ENCODE measurements at places on chromosomes 5 and 9.

GRCh38 chr5:107389775-107390148 lies 281.0 kb downstream of the EFNA5 start:
- DNase-seq, result no peak

DNA sequence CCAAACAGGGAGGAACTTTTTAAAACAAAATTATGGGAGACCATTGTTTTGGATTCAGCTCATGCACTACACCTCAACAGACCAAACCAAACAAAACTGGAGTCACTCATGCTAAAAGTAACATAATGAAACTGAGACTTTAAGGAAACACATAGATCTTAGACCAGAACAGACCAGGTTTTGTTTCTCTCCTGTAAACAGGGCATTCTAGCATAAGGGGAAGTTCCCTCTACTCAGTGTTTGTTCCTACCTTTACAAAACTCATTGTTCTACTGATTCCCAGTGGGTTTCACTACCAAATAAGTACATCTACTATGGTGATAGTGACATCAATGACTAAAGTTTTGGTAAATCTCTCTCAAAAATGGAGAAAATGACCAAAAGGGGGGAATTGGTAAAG lies 1103.6 kb upstream of the EDIL3 start:
- no peak for DNase-seq

DNA sequence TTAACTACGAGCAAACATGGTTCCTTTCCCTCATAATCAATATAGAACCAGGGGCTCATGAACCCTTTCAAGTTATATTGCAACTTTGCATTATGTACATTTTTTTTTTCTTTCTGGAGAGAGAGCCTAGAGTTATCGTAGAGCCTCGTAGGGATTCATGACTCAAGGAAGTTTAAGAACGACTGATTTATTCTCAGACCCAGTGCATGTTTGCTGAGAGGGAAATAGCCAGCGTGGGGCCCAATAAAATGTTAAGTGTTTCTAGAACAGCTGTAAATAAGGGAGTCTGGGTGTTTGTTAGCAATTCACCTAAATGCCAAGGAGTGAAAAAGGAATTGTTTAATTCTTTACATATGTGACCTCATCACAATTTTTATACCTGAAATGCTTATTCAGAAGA lies 119.0 kb upstream of the KLF9 start:
- DNase-seq, result no peak

GRCh38 chr9:74463825-74464224 lies 33.3 kb upstream of the RORB start:
- no peak for DNase-seq

- DNase-seq, result no peak
Measured at GRCh38 chr9:112112519-112112918, 62.6 kb downstream of the SUSD1 start.

DNA sequence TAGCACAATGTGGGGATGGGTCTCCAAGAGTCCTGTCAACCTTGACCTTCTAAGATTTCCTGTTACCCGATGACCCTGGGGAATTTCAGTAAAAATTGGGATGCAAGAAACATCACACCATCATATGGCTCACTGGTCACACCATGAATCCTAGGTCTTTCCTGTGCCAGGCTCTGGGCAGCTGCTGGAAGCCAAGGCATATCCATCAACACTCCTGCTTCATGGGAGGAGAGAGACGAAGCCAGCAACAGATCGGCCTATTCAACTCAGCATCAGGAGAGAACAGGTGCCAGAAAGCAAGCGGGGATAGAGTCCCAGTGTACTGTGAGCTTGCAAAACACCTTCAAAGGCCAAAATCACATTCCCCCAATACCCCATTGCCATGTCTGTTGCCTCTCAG lies 6.5 kb upstream of the NEK6 start:
- DNase-seq, result no peak

- no peak for DNase-seq
Measured at GRCh38 chr5:1793301-1793740, 6.3 kb downstream of the MRPL36 start.

GRCh38 chr9:137449931-137450538 lies 8.9 kb upstream of the ENTPD8 start:
- DNase-seq, result no peak

GRCh38 chr9:133127340-133127981 lies 6.4 kb upstream of the RALGDS start:
- DNase-seq, result no peak

- no peak for DNase-seq
Measured at GRCh38 chr5:151617841-151618710, 26.9 kb upstream of the FAT2 start.

- DNase-seq, result no peak
Measured at GRCh38 chr9:85528142-85528541, 213.6 kb downstream of the AGTPBP1 start.

GRCh38 chr9:113564498-113565237 lies 101.1 kb downstream of the RGS3 start:
- DNase-seq, result no peak

DNA sequence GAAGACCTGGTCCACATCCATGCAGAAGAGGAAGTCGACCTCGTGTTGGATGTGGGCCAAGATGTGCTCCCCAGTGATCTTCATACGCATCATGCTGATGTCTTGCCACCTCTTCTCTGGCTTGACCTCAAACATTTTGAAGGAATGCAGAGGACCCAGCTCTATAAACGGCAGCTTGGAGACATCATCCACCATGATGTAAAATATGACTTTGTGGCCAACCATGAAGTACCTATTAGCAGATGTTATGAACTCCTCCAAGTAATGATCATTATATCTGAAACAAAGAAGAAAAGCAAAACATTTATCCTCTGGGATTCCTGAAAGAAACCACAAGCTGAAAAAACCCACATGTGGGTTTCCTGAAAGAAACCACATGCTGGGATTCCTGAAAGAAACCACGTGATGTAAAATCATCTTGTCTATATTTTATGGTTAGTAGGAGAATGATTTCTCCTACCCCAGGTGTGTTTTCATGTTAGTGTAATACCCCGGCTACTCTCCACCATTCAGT lies 52.3 kb downstream of the GGTA1 start:
- DNase-seq, result no peak

DNA sequence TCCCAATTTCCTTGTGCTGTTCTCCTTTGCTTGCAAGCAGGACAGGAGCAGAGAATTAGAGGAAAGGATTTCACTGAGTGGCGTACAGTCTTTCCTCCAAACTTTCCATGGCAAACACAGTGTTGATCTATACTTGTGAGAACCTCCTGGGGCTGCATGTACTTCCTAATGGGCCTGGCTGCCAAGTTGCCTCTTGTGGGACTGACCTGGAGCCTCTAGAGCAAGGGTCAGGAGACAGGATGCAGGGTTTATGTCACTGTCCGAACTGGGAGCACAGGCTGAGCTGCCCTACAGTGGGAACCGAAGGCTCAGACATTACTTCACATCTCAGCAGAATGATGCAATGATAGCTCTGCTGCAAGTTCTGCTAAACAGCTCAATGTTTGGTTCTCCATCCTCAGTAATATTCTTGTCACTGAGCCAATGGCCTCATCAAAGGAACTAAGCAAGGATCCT lies 102.3 kb downstream of the ENC1 start:
- no peak for DNase-seq

DNA sequence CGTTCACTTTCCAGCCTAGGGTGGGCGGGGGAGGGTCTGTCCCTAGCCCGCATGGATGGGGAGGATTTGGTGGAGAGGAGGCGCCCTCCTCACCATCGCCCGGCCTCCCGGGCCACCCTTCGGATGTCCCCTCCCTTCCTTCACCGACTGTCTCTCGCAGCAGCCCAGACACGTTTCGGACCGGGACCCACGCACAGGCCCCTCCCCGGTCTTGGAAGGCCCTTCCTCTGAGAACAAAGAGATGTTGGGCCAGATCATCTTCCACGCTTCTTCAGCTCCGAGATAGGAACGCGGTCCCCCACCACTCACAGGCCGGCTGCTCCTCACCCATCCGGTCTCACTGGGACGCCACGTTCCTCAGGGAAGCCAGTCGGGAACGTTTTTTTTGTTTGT lies 640 bp upstream of the DPM2 start:
- DNase-seq, result no peak

- no peak for DNase-seq
Measured at GRCh38 chr5:8013948-8014710, 145.2 kb downstream of the MTRR start.

DNA sequence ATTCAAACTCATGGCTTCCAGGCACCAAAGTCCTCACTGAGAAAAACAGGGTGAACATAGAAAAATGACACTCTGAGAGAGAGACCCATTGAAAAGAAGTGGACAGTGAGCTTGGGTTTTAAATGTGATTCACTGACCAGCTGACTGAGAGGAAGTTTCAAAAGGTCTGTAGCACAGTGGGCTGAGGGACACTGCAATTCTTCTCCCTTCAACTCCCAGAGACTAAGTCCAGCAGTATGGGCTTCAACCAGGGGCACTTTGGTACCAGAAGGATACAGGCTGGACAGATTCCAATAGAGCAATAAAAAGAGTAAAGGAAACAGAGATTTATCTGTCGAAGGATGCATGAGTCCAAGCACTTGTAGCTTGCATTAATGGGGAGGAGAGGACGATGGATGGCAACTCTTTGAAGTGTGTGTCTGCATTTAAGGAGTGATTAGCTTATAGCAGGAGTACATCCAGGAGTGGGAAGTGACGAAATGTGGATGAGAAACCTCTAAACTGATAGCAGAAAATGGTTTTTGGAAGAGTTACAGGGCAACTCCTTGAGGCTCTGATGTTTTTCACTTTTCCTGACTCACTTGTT lies 117.0 kb upstream of the ANKRD55 start:
- no peak for DNase-seq

DNA sequence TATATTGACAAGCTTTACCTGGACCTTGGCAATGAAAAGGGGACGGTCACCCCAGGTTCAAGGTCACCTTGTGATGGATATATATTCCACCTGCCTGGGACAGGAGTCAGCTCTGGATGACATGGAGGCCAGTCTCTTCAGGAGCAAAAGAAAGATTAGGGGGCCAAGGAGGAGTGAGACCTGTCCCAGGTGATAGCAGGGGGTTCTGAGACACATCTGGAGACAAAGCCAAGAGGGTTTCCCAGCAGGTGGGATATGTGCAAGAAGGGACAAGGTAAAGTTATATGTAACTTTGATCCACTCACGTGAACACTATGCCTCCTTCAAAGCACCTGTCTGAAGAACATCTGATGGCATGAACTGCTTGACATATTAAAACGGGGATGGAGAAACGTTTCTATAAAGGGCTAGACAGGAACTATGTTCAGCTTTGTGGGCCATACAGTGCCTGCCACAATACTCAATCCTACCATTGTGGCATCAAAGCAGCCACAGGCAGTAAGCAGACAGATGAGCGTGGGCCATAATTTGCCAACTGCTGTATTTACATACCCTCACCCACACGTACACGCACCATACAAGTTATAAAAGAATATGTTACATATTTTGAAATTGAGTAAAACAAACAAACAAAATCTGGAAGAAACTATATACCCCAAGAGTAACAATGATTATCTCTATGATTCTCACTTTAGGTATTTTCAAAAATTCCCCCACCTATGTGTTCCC lies 62.9 kb upstream of the ZNF622 start:
- DNase-seq, result no peak

DNA sequence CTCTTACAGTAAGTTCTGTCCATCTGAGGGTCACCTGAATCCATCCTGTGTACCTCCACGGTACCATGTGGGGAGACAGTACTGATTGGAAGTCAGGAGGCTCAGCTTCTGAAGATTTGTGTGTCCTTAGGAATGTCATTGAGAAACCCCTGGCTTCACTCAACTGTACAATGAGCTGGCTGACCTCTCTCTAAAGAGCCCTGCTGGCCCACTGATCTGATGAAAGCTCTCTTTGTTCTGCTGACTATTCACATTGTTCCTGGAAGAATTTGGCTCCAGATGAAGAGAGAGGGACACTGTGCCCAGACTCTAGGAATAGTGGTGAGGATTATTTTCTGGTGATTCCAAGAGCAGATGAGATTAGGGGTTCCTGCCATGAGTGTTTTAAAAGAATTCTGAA lies 141.2 kb downstream of the LURAP1L start:
- DNase-seq, result no peak

- no peak for DNase-seq
Measured at GRCh38 chr9:111113712-111114111, 75.4 kb upstream of the LPAR1 start.

DNA sequence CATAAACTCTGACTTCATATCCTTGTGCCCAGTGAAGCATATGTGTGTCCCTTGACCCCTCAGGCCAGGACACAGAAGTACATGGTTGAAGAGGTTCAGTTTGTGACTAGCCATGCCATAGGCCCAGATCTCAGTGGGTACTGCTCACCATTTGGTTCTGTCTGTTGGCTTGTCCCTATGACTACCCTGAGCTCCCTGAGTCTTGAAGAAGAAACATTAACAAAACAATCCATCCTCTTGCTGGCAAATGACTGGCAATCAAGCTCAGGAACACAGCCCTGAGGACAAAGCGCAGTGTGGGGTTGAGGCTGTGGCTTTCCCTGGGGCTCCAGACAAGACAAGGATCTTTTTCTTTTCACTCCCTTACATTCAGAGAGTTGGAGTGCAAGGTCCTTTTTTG lies 46.3 kb downstream of the TNFAIP8 start:
- no peak for DNase-seq

- no peak for DNase-seq
Measured at GRCh38 chr5:58545912-58546311, 37.0 kb upstream of the RAB3C start.

GRCh38 chr9:117164512-117164911 lies 250.3 kb downstream of the ASTN2 start:
- no peak for DNase-seq

- DNase-seq, result no peak
Measured at GRCh38 chr9:17614903-17615302, 36.0 kb downstream of the SH3GL2 start.

DNA sequence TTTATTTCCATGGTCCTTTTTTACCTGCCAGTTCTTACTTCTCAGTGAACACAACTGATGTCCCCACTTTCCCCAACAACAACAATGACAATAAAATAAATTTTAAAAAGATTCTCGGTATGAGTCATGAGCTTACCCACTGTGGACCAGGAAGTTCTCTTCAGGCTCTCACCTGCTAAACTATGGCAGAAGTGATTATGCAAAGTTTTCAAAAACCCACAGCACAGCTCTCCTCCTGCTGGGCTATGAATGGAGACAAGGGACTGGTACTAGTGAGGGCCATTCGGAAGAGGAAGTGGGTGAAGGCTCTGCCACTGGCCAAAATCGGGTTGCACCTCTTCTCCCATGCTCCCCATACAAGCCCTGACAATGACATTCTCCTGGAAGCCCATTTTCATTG lies 429.4 kb downstream of the PIK3R1 start:
- DNase-seq, result no peak

- no peak for DNase-seq
Measured at GRCh38 chr5:10400831-10401230, 40.8 kb upstream of the ROPN1L start.
